Endodermal cell (in vitro differentiated cells): ENCODE measurements at places on chromosomes 3 and 15. TPM values are rescaled to one million over a fixed set of nuclear protein-coding genes. Genes with fewer than 3 reads are reported as not detected.

DNA sequence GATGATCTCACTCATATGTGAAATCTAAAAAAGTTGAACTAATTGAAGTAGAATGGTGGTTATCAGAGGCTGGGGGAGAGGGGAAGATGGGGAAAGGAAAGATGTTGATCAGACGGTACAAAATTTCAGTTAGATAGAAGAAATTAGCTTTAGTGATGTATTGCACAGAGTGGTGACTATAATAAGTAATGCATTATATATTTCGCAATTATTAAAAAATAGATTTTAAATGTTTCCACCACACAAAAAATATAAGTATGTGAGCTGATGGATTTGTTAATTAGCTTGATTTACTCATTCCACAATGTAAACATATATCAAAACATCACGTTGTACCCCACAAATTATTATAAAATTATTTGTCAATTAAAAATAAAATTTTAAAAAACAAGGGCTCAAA is 8.1 kb downstream of the SUMF1 start:
- no peaks in the 10 kb centered on the region for H3K27me3 ChIP-seq
- H3K4me3 ChIP-seq = no peak overlapping the region
- no peaks in the 10 kb centered on the region for H3K4me1 ChIP-seq
- no peak overlapping the region for H3K27ac ChIP-seq

GRCh38 chr3:27281671-27282150 is 87.5 kb downstream of the NEK10 start:
- DNase-seq = no peak
- H3K27ac ChIP-seq = no peak overlapping the region
- H3K4me1 ChIP-seq = no peaks in the 10 kb centered on the region
- no peak overlapping the region for H3K4me3 ChIP-seq
- H3K36me3 ChIP-seq = no peaks in the 10 kb centered on the region
- H3K27me3 ChIP-seq = no peaks in the 10 kb centered on the region

DNA sequence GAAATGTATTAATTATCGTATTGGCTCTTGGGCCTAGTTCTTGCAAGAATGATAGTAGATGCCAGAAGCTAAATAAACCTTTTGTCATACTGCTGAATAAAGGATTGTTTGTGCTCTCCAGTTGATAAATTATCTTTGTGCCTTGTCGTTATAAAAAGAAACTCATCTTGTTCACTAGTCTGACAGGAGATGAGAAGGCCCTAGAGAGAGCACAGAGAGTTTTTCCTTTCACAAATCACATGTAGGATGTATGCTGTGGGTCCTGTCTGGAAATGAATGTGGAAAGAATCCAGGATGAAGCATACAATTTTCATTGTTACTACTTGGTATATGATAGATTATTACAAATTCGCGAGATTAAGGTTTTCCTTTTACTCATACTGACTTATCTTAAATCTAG is 113.0 kb downstream of the NLGN1 start:
- no peak for DNase-seq
- H3K4me3 ChIP-seq = no peak overlapping the region
- no peaks in the 10 kb centered on the region for H3K4me1 ChIP-seq
- H3K27ac ChIP-seq = no peak overlapping the region

DNA sequence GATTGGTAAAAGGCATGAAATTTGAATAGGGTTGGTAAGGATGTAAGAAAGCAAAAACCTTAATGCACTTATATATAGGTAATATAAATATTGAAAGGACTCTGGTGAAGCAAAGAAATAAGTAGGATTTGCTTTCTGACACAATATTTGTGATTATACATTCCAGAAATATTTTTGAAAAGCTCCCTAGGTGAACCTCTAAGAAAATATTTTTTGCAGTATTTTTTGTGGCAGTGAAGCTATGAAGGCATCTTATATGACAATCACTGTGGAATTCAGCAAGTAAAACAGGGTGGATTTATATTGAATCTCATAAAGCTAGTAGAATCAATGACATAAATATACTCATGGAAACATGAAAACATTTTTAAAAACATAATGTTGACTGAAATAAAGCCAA is 119.6 kb upstream of the EPHA3 start:
- H3K27me3 ChIP-seq = no peaks in the 10 kb centered on the region
- no peak for DNase-seq
- H3K4me1 ChIP-seq = peaks cover 3% of the 10 kb centered on the region

- H3K36me3 ChIP-seq = no peaks in the 10 kb centered on the region
- no peaks in the 10 kb centered on the region for H3K4me1 ChIP-seq
- H3K4me3 ChIP-seq = no peak overlapping the region
- no peaks in the 10 kb centered on the region for H3K27me3 ChIP-seq
- no peak overlapping the region for H3K27ac ChIP-seq
- DNase-seq = no peak
These were observed 56.9 kb downstream of the TIGIT start for GRCh38 chr3:114350690-114351089.

Gene KLHL40
- not detected in 2 replicates for total RNA-seq

Gene HESX1
- 8.0 and 12.2 TPM in 2 replicates for total RNA-seq

Gene CLDN16
- 0.38 and 0.40 TPM in 2 replicates for total RNA-seq

Gene UPK1B
- total RNA-seq = 11.3 to 13.1 TPM (median 11.7 TPM) in 3 replicates
